Right renal pelvis (tissue), 4 donors: ENCODE measurements at places on chromosomes 5 and 9.

DNA sequence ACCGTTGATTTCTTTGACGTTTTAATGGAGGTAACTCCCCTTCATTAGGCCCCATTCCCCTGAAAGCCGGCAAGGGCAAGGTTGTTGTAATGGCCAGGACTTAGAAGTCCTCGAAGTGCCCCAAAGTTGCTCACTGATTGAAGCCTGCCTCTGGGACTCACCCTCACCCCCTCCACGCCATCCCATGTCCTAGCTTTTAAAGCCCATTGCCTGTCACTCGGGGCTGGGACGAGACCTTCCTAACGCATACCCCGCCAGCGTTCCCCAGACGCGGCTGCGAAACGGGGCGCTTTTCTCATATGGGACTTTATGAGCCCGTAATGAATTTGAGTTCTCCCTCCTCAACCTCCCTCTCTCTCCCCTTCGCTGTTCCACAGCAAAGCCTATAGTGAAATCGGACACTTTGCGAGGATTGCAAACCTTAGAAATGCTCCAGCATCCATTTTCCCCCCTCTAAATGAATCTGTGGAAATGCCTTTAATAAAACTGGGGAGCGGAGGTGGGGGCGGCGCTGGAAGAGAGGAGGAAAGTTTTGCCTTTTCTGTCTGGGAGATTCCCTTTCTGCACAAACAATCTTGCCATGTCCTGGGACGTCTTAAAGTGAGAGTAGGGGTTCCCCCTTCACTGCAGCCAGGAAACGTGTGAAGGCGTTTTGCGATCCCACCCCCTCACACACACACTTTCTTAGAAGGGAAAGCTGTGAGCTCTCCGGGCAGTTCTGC lies 1.5 kb downstream of the PAPPA start:
- DNase-seq: no peak

DNA sequence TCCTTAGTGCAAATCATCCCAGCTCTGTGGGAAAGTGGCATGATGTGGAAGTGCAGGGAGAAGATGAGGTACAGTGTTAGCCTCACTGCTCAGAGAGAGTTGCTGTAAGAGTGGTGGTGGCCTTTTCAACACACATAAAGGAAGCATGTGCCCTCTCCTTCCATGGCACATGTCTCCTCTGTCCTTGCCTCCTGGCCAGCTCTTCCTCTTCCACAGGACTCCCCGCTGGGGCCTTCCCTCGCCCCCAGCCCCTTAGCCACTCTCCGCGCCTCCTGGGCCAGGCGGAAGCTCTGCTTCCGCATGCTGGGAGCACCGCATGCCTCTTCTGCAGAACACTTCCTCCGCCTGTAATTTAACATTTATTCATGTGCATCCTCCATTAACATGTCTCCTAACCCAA lies 4.8 kb upstream of the KCNMB1 start:
- DNase-seq: no peak

DNA sequence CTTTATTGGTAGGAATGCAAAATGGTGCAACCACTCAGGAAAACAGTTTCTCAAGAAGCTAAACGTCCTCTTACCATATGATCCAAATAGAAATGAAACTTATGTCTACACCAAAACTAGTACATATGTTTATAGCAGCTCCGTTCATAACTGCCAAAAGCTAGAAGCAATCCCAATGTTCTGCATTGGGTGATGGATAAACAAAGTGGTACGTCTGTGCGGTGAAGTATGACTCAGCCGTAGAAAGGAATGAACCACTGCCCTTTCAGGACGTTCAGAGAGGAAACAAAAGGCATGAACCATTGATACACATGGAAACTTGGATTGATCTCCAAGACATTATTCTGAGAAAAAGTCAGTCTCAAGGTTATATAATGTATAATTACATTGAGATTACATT lies 27.6 kb downstream of the HNRNPH1 start:
- DNase-seq: no peak

DNA sequence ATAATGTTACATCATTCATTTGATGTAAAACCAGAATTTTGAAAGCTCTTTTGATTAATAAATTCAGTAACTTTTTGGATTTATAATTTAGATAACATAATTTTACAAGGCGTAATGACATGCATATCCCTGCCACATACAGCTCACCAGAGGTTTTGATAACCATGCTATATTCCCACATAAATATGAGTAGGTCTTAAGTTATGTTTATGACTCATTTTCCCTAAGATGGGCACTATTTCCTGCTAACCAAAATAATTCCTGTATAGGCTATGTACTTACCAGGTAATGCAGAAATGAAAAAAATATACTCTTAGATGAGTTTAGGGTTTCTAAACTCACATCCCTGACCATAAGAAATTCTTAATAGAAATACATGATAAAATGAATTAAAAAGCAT lies 93.9 kb upstream of the EDIL3 start:
- no peak for DNase-seq

DNA sequence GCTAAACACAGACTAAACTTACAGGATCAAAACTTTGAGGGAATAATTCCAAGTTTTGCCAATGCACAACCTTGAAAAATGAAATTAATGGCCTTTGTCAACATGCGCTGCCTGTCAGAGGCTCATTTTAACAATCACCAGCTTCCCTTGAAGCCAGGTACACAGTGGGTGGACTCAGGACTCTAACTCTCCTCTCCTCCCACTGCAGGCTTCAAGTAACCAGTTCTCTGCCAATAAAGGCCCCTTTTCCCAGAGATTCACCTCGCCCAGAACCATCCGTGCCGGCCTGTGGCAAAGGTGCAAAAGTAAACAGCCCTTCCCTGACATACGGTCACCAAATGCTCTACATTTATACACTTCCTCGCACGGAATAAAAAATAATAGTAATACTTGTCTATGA lies 18.4 kb upstream of the FBP2 start:
- no peak for DNase-seq

DNA sequence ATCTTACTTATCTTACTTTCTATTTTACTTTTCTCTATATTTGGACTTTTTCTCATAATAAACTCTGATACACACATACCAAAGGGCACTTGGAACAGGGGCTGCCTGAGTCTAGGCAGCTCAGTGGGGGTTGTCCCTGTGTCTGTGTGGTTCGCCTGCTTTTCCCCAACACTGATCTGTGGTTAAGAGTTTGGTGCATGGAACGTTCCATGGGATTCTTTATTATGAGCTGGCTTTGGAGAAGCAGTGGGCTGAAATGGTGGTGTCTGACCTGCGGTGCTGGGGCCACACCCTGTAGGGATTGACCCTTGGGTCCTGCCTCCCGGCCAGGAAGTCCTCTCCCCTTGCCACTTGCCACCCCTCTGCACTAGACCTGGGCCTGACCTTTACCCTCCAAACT lies 47.4 kb downstream of the ANKRD33B start:
- no peak for DNase-seq

- DNase-seq: no peak
These were observed 81.6 kb upstream of the GDNF start for GRCh38 chr5:37921452-37921851.

DNA sequence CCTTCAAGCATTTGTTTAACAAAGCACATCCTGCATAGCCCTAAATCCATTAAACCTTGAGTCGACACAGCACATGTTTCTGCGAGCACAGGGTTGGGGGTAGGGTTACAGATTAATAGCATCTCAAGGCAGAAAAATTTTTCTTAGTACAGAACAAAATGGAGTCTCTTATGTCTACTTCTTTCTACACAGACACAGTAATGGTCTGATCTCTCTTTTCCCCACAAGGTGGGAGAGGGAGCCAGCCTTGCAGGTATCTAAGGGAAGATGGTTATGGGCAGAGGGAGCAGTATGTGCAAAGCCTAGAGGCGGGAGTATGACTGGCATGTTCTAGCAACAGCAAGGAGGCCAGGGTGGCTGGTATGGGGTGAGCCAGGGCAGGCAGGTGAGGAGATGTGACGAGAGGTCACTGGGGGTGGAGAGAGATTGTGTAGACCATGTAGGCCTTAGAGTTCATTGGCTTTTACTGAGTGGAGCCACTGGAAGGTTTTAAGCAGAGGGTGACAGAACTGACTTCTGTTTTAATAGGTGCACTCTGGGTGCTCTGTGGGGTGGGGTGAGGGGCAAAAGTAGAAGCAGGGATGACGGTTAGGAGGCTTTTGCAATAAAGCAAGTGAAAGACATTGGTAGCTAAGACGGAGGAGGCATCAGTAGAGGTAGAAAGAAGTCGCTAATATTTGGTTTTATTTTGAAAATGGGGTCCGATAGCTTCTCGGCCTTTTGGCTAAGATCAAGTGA lies 5.1 kb upstream of the RPS14 start:
- DNase-seq: no peak

DNA sequence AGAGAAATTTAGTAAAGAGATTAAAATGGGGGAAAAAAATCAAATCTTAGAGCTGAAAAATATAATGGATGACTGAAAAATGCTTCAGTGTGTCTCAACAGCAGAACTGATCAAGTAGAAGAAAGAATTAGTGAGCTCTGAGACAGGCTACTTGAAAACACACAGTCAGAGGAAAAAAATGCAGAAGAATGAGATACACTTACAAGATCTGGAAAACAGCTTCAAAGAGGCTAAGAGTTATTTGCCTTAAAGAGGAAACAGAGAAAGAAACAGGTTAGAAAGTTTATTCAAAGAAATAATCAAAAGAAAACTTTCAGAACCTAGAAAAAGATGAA lies 70.5 kb upstream of the OR2K2 start:
- no peak for DNase-seq

DNA sequence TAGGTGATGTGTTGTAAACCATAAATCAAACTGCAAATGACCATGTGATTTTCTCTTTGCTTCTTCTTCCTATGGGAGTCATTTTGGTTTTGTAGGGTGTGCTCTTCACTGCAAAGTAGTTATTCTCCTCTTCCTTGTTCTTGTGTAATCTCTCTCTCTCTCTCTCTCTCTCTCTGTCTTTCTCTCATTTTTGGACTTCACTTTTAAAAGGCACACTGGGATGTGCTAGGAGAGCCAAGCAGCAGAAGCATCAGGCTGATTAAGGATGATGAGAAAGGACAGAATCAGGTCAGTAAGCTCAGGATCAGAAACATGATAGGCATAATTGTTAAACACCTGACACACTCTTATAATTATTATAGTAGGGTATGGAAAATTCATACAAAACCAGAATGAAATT lies 505.3 kb upstream of the ZNF608 start:
- no peak for DNase-seq

- DNase-seq: no peak
These were observed 566 bp downstream of the RPP25L start for GRCh38 chr9:34611251-34611810.

DNA sequence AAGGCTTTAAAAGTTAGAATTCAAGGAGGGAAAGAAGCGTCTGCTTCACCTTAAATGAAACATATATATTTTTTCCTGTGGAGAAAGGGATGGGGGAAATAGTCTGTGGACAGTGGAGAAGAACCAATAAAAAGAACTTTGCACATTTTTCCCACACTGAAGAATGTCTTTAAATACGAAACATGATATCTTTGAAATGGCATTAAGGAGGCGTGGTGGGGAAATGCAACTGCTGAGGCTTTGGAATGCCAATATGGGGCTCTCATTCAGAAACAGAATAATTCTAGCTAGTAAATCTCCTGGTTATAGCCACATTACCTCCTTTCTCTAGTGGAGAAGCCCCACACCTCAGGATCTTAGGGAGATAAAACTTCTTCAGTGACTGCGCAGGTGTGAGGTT lies 46.8 kb downstream of the TNC start:
- no peak for DNase-seq

DNA sequence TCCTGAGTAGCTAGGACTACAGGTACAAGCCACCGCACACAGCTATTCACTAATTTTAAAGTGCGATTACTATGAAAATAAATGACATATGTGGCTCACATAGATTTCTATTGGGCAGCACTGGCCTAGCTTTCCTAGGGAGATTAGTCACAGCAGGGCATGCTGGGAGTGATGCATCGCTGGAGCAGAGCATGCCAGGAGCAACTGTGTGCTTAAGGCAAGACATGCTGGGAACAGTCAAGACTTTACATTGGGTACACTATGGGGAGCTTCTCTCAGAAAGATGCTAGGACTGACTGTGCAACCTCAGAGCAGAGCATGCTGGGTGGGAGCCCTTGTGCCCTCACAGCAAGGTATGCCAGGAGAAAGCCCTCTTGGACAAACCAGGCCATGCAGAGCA lies 9.3 kb downstream of the ST6GALNAC6 start:
- no peak for DNase-seq

DNA sequence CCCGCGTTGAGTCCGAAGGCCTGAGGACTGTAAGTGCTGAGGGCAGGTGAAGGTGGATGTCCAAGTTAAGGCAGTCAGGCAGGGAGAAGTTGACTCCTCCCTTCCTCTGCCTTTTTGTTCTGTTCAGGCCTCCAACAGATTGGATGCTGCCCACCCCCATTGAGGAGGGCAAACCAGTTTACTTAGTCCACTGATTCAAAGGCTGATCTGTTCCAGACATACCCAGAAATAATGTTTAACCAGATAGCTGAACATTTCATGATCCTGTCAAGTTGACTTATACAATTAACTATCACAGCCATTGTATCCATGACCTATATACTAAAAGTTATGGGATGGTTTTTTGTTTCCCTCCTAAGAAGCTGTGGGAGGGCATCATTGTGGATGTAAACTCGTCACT lies 8.3 kb upstream of the TEX48 start:
- DNase-seq: no peak

GRCh38 chr5:179260324-179261070 lies 84.8 kb downstream of the ADAMTS2 start:
- no peak for DNase-seq

DNA sequence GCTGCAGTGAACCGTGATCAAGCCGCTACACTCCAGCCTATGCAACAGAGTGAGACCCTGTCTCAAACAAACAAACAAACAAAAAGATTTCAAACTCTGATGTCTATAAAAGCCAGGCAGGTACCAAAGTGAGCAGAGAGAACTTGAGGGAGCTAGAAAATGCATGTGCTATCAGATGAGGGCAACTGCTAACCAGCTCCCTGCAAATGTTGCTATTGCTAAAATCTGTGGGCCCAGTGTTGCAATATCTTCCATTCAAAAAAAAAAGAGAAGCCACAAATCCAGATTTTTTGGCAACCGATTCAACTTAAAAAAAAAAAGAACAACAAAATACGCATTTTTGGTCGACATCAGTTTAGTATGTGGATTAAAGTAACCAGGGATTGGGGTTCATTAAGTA lies 5.5 kb downstream of the UBE2D2 start:
- DNase-seq: no peak

- no peak for DNase-seq
These were observed 369.0 kb upstream of the RFX3 start for GRCh38 chr9:3894772-3895171.

- no peak for DNase-seq
These were observed 228.9 kb upstream of the MVB12B start for GRCh38 chr9:126097679-126098078.

DNA sequence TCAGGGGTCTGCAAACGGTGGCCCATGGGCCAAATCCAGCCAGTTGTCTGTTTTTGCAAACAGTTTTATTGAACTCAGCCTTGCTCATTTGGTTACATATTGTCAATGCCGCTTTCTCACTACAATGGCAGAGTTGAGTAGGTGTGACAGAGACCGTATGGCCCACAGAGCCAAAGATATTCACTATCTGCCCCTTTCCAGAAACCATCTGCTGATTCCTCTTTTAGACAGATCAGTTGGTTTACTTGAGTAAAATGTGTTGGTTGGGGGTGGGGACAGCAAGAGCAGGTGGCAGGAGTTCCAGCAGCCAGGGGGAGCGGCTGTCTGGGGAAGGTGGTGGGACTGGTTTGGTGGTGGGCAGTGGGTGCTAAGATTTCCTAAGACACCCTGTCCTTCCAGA lies 54.8 kb downstream of the COL27A1 start:
- no peak for DNase-seq

GRCh38 chr5:15741591-15741990 lies 241.6 kb downstream of the FBXL7 start:
- no peak for DNase-seq

GRCh38 chr5:150481972-150482406 lies 25.9 kb upstream of the NDST1 start:
- no peak for DNase-seq
